ENCODE measurements at places on chromosomes 2 and 18.

DNA sequence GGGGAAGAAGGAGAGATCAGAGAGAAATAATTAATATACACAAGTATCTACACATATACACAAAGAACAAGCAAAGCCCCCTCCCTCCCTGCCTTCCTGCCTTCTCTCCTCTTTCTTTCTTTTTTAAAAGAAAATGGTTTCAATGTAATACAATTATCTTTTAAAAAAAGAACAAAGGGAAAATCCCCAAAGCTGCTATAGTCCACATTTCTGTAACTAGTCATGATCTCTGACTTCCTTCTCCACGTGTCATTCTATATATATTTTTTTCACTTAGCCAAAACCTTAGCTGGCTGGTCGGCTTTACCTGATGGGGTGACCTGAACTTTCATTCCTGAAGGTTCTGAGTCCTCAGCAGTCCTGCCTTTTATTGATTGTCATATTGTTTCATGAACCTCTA lies 44.3 kb downstream of the MAP3K20 start:
- H3K27me3 ChIP-seq: no peaks in the 10 kb centered on the region
- H3K27ac ChIP-seq: no peak overlapping the region
- peaks cover 2% of the 10 kb centered on the region for H3K36me3 ChIP-seq
- no peak for DNase-seq
- H3K4me1 ChIP-seq: no peaks in the 10 kb centered on the region
- no peak overlapping the region for H3K4me3 ChIP-seq

GRCh38 chr2:167264380-167264779 lies 376.1 kb downstream of the XIRP2 start:
- no peaks in the 10 kb centered on the region for H3K36me3 ChIP-seq
- H3K4me3 ChIP-seq: no peak overlapping the region
- no peaks in the 10 kb centered on the region for H3K4me1 ChIP-seq
- DNase-seq: no peak
- no peak overlapping the region for H3K27ac ChIP-seq

- H3K36me3 ChIP-seq: no peaks in the 10 kb centered on the region
- no peaks in the 10 kb centered on the region for H3K27me3 ChIP-seq
- peaks cover 22% of the 10 kb centered on the region for H3K4me1 ChIP-seq
- no peak overlapping the region for H3K4me3 ChIP-seq
Observed at GRCh38 chr18:35478520-35479435, 19.0 kb downstream of the INO80C start.

- peak; percentile 42 for DNase-seq
- H3K27ac ChIP-seq: no peak overlapping the region
- peaks cover 34% of the 10 kb centered on the region for H3K36me3 ChIP-seq
- H3K4me1 ChIP-seq: no peaks in the 10 kb centered on the region
- H3K27me3 ChIP-seq: no peaks in the 10 kb centered on the region
- no peak overlapping the region for H3K4me3 ChIP-seq
Observed at GRCh38 chr2:105294844-105295481, 34.6 kb downstream of the TGFBRAP1 start.

Data from liver (tissue), 10 donors.